ENCODE measurements at places on chromosomes 6 and 20.

GRCh38 chr6:147297124-147297523 is 92.9 kb downstream of the STXBP5 start:
- DNase-seq = no peak

DNA sequence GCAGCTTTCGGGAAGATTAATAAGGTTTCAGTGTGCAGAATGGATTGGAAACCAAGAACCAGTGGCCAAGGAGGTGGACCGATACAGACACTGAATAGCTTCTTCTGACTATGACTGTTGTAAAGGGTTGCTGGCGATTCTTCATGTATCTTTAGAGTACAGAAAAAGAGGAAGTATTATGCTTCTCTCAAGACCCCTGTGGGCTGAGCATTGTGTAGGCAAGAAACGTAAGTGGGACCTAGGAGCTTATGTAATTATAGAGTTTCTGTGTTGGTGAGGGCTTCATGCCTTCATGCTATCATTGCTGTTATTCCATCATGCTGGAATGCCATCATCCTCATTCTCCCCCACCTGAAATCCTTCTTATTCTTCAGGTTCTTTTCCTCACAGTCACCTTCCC is 105.4 kb upstream of the AKIRIN2 start:
- no peak for DNase-seq

- DNase-seq = no peak
Measured at GRCh38 chr6:155341130-155341828, 27.0 kb upstream of the TFB1M start.

DNA sequence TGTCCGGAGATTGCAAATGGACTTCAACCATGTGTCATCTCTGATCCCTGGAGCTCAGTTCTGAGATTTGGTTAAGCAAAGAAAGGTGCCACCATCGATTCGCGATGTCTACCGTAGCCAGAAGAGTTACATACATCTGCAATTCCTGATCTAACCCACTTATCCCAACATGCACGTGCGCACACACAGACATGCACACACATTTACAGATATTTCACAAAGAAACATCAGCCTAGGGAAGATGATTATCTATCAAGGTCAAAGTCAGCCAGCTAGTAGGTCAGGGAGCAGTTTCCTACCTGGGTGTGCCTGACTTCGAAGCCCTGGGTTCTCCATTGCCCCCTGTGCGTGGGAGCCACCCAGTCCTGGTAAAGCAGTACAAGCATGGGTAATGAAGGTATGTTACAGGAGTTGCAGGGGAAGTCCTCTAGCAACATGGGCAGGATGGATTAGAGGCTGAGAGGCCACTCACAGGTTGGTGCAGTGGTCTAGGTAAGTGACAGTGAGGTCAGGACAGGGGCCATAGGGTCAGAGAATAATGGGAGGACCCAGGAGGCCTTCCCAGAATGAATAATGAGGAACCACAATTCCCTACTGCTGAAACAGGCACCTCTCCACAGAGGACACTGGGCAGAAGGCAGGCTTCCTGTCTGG is 85.2 kb upstream of the MYL9 start:
- no peak for DNase-seq

GRCh38 chr20:45867819-45868176 is 10.4 kb downstream of the ZSWIM3 start:
- no peak for DNase-seq

- DNase-seq = no peak
Measured at GRCh38 chr6:121944354-121944753, 455.1 kb upstream of the HSF2 start.
